Dermis blood vessel endothelial cell (primary cell): ENCODE measurements at places on chromosomes 1 and 21.

GRCh38 chr1:60621368-60621851 lies 461.0 kb upstream of the NFIA start:
- DNase-seq: peak; percentile 80

DNA sequence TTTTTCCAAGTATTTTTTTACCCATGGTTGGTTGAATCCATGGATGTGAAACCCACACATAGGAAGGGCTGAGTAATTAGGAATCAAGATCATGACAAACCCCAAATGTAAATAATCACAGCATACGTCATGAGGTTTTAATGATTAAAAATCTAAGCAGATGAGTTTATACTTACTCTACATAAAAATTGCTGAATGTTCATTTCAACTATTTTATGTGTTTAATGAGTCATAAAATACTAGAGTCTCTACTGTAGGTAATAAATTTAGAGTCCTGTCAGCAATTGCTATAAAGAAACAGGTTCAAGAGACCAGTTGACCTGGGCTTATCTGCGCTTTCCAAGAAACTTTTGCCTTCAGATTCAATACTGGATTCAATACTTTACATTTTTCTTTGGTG lies 18.2 kb downstream of the CTH start:
- no peak for DNase-seq

DNA sequence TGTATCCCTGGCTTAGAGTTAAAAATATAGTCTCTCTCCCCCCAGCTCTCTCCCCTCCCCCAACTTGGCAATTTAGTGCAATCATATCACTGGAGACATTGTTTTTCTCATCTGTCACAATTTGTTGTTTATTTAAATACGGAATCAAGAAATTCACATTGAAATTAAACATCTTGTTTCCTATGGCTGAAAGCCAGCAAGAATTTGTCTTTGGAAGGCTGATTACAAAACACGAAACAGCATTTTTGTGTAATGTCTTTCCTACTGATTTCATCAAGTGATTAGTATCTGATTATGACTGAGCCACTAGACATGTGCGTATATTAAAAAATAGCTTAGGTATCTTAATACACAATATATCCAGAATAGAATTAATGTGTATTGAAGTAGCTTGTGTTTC lies 119.7 kb downstream of the LYPLAL1 start:
- DNase-seq: no peak

- peak; percentile 10 for DNase-seq
These were observed 19.7 kb downstream of the PPFIA4 start for GRCh38 chr1:203045821-203046594.

DNA sequence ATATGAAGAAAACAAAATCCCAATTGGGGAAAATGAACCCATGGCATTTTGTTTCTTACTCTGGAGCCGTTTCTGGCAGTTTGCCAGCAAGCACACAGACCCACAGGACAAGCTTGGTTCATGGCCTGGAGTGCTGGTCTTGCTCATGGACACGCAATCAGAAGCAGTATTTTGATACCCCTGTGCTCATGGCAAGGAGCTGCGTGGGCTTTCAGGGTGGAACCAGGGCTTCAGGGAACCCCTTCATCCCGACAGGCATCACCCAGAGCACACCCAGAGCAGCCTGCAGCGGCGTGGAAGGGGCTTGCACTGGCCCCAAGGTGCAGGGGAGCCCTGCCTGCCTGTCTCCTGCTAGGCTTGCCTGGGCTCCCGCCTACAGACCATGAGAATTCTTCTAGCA lies 45.4 kb upstream of the PCBP3 start:
- DNase-seq: no peak

- no peak for DNase-seq
These were observed 329.1 kb downstream of the USP25 start for GRCh38 chr21:16058896-16059295.

DNA sequence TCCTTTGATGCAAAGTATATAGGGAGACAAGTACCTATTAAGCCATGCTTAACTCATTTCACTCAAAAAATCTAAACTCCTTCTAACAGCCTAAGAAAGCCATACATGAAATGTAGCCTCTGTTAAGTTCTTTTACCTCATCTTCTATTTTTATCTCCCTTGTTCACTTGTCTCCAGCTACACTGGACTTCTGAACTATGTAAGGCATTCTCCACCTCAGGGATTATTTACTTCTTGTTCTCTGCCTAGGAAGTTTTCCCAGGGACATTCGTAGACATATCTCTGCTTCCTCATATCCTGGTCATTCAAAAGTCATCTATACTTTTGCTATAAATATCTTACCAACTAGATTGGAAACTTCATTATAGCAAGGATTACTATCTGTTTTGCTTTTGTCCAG lies 96.9 kb downstream of the COP1 start:
- no peak for DNase-seq

DNA sequence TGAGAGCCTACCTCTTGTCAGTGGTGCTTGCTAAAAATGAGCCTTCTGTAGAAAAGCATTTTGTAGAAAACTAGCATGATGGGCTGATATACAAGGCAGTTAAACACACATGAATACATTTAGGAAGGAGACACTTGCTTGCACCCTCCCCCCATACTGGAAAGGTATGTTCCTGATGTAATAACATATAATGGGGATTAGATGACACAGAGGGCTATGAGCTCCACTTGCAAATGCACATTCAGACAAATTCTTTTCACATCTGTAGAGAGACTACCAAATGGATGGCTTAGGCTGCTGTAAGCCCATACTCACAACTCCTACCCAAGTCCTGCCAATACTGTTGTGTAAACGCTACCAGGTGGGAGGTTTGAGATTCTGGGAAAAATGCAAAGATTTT lies 634.0 kb downstream of the SMYD3 start:
- DNase-seq: no peak

GRCh38 chr1:231779081-231779480 lies 152.5 kb downstream of the DISC1 start:
- DNase-seq: no peak

DNA sequence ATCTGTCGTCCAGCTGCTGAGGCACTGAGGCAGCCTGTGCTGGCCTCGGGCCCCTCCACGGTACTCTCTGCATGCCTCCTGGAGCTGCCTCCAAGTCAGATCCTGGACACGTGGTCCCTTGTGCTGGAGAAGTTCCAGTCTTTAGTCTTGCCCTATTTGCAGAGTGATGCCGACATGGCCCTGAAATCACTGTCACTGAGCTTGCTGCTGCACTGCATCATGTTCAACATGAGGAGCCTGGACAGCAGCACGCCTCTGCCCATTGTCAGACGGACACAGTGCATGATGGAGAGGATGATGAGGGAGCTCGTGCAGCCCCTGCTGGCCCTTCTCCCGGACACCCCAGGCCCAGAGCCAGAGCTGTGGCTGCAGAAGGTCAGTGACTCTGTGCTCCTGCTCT lies 10.0 kb downstream of the URB2 start:
- no peak for DNase-seq

DNA sequence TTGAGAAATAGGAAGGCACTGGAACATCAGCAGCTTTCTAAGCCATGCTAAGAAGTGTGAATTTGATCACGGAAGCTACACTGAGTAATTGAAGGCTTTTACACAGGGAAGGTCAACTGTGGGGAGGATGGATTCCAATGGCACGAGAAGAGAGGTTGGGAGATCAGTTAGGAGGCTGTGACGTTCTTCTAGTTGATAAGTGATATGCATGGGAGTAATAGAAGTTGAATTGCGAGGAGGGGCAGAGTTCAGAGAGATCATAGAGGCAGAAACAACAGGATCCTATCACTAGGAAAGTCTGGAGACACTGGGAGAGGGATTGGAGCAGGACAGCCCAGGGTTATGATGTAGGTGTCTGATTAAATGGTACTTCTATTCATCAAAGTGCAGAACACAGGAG lies 16.2 kb downstream of the LMOD1 start:
- no peak for DNase-seq

- peak; percentile 27 for DNase-seq
These were observed 14.7 kb upstream of the BOLA1 start for GRCh38 chr1:149884433-149885338.

DNA sequence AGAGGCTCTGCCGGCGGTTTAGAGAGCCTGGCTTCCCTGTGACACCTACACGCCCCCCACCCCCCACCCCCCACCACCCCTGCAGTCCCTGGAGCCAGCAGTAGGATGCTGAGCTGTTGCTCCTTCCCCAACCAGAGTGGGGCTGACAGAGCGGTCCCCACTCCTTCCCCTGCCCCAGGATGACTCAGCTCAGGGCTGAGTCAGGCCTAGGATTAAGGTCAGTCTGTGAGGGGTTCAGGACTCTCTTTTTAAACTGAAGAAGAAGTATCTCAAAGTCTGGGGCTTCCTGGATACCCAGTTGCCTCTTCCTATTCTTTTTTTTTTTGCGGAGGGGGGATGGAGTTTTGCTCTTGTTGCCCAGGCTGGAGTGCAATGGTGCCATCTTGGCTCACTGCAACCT lies 19.1 kb downstream of the DMBX1 start:
- no peak for DNase-seq

GRCh38 chr1:36359383-36359782 lies 26.3 kb downstream of the STK40 start:
- no peak for DNase-seq

GRCh38 chr21:15444118-15444960 lies 285.4 kb upstream of the USP25 start:
- DNase-seq: no peak

DNA sequence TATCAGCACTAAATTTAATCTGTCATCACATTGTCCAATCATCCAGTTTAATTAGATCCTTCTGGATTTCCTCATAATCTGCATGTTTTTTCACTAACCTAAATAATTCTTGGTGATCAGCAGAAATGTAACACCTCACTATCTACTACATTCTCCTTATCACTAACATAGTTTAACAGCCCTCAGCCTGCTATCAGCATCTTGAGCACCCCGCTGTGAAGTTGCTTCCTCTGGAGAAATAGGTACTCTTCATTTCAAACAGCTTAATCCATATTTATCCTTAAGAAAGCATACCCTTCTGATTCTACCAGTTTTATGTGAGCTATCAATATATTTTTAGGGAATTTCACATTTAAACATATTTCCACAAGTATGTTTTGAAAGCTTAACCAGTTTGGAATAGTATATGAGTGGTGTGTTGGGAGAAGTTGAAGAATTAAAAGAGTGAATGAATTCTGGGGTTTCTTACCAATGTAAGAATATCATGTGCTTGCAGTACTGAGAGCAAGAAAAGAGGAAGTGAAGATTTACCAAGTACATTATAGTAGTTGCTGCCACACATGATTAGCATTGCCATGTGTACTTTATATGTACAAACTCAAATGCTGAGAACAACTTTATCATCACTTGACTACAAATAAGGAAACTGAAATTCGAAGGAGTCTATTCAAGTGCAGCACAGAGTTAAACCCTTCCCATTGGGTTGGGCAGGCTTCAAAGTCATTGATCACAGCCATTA lies 771.1 kb upstream of the ADGRL4 start:
- no peak for DNase-seq

DNA sequence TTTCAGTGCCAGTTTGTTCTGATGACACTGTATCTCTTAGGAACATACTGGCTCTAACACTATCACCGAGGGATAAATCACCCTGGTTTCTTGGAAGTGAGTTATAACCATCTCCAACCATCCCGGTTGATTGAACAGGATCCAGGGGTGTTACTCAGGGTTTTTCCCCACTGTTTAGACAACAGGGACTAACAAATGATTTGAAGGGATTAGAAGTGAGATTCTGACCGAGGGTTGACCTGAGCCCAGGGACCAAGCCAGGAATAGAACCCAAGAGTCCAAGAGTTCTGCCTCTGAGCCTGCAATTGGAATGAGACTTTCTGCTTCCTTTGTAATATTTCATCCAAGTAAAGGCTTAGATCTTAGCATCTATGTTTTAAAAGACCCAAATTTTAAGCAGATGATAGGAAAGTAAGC lies 154.0 kb downstream of the DHRS3 start:
- DNase-seq: no peak

DNA sequence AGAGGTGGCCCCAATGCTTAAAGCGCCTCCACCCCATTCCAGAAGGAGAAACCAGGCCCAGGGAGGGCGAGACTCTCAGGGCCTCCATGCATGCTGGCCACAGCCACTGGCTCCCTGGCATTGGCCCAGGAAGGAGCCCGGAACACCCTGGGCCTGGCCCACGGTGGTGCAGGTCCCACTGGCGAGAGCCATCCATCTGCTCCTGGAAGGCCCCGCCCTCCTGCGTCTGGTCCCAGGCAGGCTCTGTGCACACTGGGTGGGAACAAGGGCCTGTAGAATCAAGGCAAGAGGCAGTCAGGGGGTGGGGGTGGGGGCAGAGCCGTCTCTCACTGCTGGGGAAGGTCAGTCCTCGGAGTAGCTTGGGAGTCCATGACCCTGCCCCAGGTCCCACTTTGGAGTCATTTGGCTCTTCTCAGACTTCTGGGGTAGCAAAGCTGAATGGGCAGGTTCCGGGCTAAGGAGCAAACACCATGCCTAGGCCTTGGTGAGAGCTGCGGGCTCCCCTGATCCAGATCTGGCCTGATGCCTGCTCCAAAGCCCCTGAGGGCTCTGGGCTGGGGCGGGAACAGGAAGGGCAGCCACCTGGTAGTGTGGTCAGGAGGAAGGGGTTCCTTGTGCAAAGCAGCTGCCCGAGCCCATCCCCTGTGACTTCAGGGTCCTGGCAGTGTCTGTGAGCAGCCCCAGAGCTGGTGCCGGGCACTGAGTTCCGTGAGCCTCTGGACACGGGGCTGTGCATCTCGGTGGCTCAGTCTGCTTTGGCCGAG lies 107.0 kb upstream of the ARHGEF16 start:
- no peak for DNase-seq

DNA sequence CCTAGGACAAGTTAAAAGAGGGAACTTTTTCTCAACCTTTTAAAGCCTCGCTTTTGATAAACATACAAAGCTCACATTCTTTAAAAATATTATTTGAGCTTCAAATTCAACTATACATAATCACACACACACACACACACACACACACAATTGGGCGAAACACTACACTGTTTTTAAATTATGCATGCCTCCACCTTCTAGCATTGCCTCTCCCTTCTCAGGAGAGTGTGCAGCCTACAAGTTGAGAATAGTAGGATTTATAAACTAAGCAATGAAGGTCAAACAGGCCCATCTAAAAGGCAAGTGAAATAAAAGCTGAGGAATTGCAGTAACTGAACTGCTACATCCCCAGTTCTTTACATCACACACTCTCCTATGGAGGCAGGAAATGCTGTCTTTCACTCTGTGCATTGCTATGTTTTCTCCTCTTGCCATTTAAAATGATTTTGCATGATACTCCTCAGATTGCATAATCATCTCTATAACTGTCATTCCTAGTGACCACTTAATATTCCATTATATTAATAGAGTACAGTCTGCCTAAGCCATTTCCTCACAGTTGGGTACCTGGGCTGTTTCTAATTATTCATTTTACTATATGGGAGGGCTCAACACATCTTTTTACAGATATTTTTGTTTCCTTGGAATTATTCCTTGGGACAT lies 92.5 kb upstream of the KCNE2 start:
- DNase-seq: no peak

DNA sequence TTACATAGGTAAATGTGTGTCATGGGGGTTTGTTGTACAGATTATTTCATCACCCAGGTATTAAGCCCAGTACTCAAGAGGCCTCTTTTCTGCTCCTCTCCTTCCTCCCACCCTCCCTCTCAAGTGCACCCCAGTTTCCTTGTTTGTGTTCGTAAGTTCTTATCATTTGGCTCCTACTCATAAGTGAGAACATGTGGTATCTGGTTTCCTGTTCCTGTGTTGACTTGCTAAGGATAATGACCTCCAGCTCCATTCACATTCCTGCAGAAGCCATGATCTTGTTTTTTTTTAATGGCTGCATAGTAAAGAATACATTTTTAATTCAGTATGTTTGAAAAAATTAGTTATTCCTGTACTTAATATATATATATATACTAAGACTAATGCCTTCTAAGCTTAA lies 107.7 kb downstream of the CLDN17 start:
- DNase-seq: no peak

GRCh38 chr21:40118527-40118926 lies 251.3 kb downstream of the PCP4 start:
- DNase-seq: no peak
